CD4-positive, alpha-beta T cell treated with Interleukin-6 at 100 ng/mL for 8 hours (primary cell): ENCODE measurements at places on chromosomes 3 and 15.

- no peak for DNase-seq
Measured at GRCh38 chr3:161412123-161412522, 40.8 kb upstream of the SPTSSB start.

DNA sequence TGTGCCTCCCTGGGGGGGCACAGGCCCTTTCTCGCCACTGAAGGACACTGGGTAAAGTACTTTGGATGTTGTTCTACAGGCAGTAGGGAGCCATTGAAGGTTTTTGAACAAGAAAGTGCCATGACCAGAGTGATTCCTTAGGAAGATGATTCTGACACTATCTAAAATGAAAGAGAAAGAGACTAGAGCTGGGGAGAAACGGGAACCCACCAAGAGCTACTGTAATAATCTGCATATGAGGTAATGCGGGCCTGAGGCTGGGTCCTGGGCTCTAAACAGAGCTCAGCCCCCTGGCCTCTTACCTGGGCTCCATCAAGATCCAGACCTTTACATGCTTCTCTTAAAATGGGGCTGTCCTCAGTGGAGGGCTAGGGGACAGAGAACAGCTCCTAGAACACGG, 24.9 kb downstream of the GRK7 start:
- no peak for DNase-seq

GRCh38 chr3:69474186-69474585, 88.3 kb upstream of the FRMD4B start:
- DNase-seq, result no peak

- DNase-seq, result peak; percentile 73
Measured at GRCh38 chr15:85667491-85668424, 127.0 kb downstream of the KLHL25 start.

- no peak for DNase-seq
Measured at GRCh38 chr15:76941636-76942035, 10.1 kb downstream of the RCN2 start.

- no peak for DNase-seq
Measured at GRCh38 chr3:178754852-178755510, 218.7 kb downstream of the KCNMB2 start.

DNA sequence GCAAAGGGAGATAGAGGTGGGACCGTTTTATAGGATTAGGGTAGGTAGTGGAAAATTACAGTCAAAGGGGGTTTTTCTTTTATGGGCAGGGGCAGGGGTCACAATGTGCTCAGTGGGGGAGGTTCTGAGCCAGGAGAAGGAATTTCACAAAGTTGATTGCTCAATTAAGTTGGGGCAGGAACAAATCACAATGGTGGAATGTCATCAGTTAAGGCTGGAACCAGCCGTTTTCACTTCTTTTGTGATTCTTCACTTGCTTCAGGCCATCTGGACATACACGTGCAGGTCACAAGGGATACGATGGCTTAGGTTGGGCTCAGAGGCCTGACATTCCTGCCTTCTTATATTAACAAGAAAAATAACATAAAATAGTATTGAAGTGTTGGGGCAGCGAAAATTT, 453.8 kb downstream of the VGLL3 start:
- no peak for DNase-seq
